Foreskin melanocyte (primary cell): ENCODE measurements at places on chromosomes 3 and 15.

DNA sequence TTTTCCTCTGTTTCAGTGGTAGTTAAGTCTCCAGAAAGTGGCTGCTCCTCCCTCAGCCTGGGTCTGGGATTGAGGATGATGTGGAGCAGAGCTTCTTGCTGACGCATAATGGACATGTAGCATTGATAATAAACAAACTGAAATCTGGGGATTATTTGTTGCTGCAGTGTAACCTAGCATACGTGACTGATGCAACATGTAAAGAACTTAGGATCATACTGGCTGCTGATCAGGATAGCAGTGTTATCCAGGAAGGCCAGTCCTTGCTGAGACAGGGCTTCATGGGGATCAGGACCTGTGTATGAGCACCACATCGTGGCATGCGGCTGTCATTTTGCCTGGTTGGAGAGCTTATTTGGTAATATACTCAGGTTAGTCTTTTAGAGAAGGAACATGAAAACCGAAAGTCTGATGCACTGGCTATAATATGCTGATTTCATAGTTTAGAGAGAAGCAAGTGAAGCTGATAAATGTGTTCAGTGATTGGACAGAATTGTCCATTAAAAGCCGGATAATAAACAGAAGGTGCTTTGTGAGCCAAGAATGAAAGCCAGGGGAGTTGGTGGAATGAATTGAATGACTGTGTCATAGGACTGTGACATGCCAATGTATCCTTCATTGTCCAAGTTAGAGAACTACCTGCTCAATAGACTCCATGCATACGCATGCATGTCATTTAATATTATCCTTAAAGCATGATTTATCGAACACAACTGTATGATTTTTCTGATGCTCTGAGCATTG is 4.1 kb downstream of the MINAR1 start:
- DNase-seq: peak; percentile 49

GRCh38 chr15:85402195-85402881 is 21.9 kb downstream of the AKAP13 start:
- no peak for DNase-seq

DNA sequence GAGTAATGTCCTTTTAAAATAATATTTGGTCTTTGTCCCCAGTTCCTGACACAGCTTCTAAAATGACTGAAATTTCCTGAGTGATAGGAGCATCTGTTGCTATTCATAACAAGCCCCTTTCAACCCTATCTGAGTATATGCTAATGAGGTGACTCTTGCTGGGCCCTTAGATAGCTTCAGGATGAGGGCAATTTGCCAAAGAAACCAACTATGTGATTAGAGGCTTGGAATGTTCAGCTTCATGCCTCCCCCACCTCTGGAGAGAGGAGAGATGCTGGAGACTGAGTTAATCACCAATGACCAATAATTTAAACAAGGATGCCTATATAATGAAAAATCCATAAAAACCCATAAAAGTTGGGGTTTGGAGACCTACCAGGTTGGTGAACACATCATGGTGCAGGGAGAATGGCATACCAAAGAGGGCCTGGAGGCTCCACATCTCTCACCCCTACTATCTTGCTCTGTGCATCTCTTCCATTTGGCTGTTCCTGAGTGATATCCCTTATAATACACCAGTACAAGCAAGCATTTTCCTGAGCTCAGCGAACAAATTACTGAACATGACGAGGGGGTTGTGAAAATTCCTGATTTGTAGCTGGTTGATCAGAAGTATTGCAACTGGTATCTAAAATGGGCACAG is 189.2 kb downstream of the ECT2 start:
- no peak for DNase-seq

DNA sequence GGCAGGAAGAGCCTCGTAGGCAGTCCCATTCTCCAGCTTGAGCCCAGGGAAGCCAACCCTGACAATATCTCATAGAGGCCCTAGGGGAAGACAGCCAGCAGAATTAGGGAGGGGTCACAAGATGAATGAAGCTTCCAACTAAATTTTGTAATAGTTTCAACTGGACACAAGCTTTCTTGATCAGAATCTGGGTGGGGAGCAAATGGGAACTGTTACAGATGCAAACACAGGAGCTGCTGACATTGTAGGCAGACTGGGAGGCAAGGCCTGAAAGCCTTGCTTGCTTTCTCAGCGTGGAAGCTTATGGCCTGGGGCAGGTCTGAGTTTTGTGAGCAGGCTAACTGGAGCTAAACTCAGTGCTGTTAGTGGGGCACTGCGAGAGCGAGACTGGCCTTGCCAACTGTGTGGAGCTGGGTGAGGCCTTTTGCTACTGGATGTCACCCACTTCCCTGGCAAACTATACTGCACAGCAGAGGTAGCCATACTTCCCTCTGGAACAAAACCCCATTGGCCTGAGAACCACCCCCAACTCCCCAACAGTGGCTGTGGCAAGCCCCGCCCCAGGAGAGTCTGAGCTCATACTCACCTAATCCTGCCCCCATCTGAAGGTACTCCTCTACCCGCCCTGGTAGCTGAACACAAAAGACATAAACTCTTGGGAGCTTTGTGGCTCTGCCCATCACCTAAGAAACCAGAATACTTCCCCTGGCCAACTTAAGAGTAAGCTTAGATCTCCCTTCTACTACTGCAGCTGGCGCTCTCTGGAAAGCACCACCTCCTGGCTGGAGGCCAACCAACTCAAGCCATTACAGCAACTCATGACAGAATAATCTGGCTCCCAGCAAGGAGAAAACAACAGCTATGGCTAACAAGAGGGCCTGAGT is 42.9 kb downstream of the CFAP20DC start:
- DNase-seq: no peak

DNA sequence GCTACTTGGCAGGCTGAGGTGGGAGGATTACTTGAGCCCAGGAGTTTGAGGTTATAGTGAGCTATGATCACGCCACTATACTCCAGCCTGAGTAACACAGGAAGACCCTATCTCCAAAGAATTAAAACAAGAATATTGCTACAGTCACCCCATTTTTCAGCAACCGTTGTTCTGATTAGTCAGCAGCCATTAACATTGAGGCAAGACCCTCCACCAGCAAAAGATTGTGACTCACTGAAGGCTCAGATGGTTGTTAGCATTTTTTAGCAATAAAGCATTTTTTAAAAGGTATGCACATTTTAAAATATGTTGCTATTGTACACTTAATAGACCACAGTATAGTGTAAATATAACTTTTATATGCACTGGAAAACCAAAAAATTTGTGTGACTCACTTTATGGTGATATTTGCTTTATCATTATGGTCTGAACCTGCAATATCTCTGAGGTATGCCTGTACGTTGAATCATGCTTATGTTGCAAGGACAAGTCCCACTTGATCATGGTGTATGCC is 492.6 kb downstream of the SQOR start:
- no peak for DNase-seq

- no peak for DNase-seq
Measured at GRCh38 chr3:159818997-159819500, 169.6 kb upstream of the IL12A start.

- peak; percentile 50 for DNase-seq
Measured at GRCh38 chr15:81480645-81481053, 106.6 kb upstream of the TMC3 start.

DNA sequence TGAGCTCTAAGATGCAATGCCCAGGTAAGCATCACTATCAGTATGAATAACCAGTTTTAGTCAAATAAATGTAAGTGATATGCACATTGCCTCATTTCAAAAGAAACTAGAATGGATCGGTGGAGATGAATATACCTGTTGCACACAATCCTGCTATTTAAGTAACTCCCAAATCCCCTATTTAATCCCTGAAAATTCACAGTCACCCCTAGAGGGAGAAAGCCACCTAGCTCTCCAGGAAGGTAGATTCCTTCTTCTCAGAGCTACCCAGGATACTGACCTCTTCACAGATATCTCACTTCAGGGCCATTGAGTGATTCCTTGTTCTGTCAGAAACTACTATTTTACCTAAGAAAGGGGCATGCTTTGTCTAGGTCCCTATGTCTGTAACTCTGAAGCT is 11.7 kb downstream of the LSAMP start:
- no peak for DNase-seq

GRCh38 chr15:46901001-46901400 is 816.3 kb upstream of the SEMA6D start:
- no peak for DNase-seq

- DNase-seq: no peak
Measured at GRCh38 chr3:151837057-151837456, 23.1 kb downstream of the AADAC start.

DNA sequence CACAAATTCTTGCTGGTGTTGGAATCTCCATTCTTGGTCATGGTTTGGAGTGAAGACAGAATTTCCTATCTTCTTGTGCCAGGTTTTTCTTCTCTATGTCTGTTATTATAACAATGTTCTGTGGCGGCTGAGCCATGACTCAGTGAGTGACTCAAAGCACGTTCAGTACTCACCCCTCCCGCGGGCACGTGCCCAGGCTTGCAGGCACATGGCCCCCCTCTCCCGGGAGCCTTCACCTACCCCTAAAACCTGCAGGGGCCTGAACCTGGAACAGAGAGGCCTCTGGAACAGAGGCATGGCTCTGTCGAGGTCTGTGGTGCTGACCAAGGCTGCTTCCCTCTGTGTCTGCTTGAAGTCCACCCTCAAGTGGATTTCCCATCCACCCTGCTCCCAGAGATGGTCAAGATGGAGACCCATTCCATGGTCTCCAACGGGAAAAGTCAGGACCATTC is 27.6 kb downstream of the PLXNB1 start:
- peak; percentile 68 for DNase-seq

DNA sequence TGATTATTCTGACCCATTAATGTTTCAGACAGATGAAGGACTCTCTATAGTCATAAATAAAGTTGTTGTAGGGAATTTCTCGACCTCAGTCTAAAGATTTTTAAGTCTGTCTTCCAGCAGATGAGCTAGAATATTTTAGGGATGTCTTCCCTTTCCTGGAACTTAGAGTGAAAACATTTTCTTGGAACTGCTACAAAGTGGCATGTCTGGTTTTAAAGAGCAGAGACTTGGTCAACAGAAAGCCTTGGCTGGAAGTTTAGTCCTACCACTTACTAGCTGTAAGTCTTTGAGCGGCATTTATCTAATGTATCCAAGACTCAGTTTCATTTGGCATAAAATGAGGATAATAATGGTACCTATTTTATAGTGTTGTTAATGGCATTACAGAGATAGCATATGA is 120.0 kb upstream of the TGFBR2 start:
- no peak for DNase-seq

GRCh38 chr3:179068779-179069530 is 2.7 kb downstream of the ZMAT3 start:
- DNase-seq: no peak
